Upper lobe of right lung (tissue), 1 donor: ENCODE measurements at places on chromosomes 5 and 9. TPM values are rescaled to one million over a fixed set of nuclear protein-coding genes. Genes with fewer than 3 reads are reported as not detected.

The ERCC6L2 gene
- 43.8 TPM for total RNA-seq

The IGIP gene
- 17.3 TPM for total RNA-seq

DNA sequence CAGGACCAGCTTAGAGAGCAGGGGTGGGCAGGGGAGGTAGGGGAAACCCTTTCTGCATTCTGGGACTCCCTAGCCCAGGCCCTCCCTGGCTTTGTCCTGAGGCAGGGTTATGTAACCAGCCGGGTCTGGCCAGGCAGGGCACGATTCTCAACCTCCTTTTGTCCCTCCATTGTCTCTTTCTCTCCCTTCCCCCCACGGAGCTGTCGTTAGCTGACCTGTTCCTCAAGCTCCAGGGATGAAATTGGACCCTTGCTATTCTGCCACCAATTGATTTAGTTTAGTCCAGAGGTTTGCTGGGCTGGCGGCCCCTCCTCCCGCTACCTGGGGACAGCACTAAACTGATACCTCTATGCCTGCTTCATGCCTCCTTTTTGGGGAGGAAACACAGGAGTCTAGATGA lies 9.4 kb upstream of the NDST1 start:
- no peak for DNase-seq

DNA sequence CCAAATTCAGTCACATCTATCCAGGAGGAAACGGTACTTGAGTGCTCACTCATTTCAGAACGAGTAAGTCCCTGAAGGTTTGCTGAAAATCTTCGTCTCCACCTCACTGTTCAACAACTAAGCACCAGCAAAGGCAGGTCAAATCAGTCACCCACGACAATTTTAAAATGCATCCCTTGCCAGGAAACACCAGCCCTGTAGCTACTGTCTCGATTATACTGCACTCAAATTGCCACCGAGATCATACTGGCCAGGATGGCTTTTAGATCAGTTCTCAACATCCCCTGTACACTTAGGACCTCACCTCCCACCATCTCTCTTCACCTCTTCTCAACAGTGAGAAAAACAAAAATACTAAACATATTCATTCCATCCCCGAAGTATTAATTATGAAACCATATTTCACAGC lies 298.6 kb downstream of the AGTPBP1 start:
- DNase-seq, result no peak

The GABRA1 gene
- total RNA-seq, result not detected

GRCh38 chr5:138033907-138034306 lies 1.0 kb upstream of the FAM13B start:
- DNase-seq, result no peak

The DPYSL3 gene
- 52.8 TPM for total RNA-seq

The CCNG1 gene
- total RNA-seq, result 118 TPM

- no peak for DNase-seq
Measured at GRCh38 chr9:9754186-9754585, 858.6 kb downstream of the PTPRD start.

The CDC20B gene
- total RNA-seq, result not detected
